ENCODE measurements at places on chromosomes 1 and 21.

DNA sequence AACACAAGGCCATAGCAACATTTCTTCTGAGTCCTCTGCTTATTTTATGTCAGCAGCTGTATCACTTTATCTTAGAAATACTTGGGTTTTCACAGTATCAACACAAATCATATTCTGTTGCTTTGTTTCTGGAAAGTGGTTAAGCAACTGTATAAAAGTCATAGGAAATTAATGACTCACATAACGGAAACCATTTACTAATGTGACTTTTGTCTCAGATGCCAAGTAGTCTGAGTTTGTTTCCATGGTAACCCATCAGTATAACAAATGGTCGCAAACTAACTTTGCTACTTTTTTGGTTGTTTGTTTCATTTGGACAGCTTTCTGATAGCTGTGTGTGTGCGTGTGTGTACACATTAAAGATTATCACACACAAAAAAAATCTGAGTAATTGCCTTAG, 31.1 kb downstream of the EEIG2 start:
- DNase-seq, result no peak

GRCh38 chr1:109650609-109651008, 5.3 kb upstream of the GSTM4 start:
- DNase-seq, result no peak

GRCh38 chr21:41687633-41688032, 79.2 kb downstream of the RIPK4 start:
- no peak for DNase-seq

- no peak for DNase-seq
Observed at GRCh38 chr1:77227381-77227780, 8.2 kb upstream of the PIGK start.

DNA sequence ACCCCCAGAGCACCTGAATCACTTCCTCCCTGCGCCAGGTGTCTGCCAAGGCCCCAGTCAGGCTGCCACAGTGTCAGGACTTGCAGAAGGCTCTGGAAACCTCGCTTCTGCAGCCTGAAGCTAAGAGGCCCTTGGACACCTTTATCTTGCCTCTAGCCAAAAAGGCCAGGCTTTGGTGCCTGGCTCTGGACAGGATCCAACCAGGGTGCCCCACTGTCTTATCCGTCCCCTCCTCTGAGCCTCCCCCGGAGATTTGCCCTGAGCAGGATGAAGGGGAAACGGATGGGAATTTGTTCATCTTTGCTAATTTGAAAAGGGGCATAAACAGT, 12.8 kb upstream of the CLSTN1 start:
- DNase-seq, result no peak

DNA sequence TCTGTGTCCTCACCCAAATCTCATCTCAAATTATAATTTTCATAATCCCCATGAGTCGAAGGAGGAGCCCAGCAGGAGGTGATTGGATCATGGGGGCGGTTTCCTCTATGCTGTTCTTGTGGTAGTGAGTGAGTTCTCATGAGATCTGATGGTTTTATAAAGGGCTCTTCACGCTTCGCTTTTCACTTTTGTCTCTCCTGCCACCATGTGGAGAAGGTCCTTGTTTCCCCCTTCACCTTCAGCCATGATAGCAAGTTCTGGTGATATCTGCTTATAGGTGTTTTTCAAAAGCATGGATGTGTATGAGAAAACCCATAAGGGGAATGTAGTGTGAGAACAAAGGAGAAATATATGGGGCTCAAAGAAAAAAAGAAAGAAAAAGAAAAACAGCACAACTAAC, 405.9 kb upstream of the RGS18 start:
- DNase-seq, result no peak

- no peak for DNase-seq
Observed at GRCh38 chr21:42567214-42567555, 53.5 kb downstream of the SLC37A1 start.

- no peak for DNase-seq
Observed at GRCh38 chr1:86461482-86461881, 7.2 kb upstream of the CLCA1 start.

GRCh38 chr1:5721634-5722215, 270.5 kb downstream of the NPHP4 start:
- no peak for DNase-seq

DNA sequence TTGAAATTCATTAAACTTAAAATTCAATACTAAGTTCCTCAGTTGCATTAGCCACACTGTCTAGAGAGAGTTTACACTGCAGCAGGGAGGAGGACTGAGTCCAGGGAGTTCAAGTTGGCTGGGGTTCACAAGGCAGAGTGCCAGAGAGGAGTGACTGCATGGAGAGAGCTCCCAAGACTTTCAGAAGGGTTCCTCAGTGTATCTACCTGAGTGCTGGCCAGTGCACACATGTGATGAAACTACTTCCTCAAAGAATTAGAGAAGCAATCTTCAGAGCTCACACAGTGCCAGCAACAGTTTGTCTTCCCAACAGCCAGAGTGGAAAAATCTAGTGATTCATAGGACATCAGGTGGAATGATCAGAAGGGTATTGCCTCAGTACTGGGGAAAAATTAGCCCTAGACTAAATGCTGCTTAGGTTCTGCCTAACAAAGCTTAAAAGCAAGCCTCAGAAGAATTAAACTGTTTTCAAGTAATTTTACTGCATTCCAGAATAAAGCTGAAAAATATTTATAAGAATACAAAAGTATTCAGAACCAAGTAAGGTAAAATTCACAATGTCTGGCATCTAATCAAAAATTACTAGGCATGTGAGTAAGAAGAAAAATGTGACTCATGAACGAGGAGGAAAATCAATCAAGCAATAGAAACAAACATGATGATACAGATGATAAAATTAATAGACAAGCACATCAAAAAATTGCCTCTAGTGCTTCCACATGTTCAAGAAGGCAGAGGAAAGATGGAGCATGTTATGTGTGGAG, 10.4 kb upstream of the WNT3A start:
- no peak for DNase-seq

- no peak for DNase-seq
Observed at GRCh38 chr1:160539990-160540858, 17.2 kb upstream of the SLAMF6 start.

DNA sequence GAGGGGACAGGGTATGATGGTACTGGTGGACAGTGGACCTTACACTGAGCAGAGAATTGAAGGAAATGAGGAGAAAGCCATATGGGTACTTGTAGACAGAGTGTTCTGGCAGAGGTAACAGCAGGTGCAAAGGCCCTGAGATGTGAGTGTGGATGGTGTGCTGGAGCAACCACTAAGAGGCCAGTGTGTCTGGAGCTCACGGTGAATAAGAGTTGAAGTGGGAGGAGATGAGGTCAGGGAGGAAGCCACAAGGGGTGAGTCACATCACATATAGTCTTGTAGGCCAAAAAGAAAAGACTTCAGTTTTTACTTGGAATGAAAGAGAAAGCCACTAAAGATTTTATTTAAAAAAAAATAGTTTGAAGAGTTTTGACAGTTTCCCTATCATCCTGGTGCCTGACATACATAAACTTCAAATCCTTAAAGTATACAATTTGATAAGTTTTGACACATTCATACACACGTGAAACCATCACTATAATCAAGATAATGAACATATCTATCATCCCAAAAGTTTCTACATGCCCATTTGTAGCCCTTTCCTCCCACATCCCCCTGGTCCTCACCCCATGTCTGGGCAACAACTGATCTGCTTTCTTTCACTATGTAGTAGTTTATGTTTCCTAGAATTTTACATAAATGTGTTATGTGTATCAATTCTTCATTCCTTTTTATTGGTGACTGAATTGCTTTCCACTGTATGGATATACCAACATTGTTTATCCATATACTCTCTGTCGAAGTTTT, 148.4 kb downstream of the GPATCH2 start:
- no peak for DNase-seq

GRCh38 chr1:22376546-22376945, 75.1 kb upstream of the ZBTB40 start:
- DNase-seq, result no peak
